Suprapubic skin (tissue), 4 donors: ENCODE measurements at places on chromosomes 16 and 17.

DNA sequence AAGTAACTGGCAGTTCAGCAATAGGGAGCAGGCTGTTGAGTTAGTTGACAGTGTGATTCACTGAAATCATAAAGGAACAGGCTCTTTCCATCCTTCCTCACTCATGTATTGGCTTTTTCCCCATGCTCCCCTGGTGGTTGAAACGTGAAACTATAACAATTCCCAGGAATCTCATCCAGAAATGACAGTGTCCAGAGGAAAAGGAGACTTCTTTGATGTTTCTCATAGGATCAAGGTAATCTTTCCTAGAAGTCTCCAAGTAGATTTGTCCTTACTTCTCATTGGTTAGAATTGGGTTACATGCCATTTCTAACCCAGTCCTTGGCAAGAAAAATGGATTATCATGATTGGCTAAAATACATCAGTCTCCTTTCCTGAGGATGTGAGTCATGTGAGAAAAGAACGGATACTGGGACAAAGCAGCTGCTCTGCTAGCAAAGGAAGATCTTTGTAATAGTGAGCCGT is 14.4 kb downstream of the TTC19 start:
- DNase-seq, result no peak

- no peak for DNase-seq
Measured at GRCh38 chr17:31390748-31391495, 553 bp upstream of the RAB11FIP4 start.

DNA sequence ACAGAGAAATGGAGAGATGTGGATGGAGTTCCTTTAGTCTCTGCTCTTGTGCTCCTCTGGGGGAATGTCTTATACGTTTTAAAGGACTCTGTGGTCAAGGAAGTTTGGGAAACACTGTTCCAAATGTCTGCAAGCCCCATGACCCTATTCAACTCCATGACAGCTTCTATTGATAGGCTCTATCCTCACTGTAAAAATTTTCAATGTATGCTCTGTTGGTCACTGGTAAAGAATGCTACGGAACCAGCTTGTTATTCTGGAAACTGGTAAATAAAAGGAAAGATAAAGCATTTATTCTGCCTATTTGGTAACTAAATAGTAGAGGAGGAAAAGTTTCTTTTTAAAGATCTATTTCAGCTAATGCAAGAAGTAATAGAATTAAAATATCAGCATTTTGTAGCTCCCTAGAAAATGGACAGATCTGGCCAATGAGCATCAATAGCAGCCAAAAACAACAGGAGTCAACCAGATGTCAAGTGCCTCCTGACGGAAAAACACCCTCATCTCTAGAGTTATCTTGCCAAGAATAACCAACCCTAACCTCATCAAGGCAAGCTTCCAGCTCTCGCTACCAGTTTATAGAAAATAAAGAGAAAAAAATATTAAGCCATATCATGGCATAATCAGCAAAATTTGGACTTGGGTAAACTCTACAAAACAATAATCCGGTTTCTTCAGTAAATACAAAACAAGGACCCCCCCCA is 16.1 kb downstream of the GDE1 start:
- no peak for DNase-seq

- DNase-seq, result no peak
Measured at GRCh38 chr17:77607606-77608005, 350.9 kb upstream of the TNRC6C start.

DNA sequence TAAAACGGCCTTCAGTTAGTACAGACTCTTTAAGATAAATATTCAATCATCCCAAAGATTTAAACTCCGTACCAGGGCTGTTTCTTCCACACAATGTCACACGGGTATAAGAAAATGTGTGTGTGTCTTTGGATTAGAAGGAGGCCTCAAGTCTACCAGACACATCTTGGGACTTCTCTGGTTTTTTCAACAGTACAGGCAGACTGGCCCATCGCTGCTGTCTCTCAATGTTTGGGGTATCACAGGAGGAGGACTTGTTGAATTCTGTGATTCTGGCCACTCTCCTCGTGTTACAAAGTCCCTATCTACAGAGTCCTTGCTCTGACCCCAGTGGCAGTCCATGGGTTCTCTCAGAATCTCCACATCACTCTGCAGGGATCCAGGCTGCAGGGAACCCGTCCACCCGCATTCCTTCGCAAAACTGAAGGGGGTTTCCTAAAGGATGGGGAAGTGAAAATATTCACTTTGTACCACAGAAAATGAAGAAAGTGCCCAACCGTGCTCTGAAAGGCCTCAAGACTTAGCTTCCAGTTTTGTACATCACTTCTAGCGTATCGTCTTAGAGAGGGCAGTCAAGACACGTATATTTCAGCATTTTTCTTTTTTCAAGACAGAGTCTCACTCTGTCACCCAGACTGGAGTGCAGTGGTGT is 373.2 kb downstream of the NPIPA8 start:
- DNase-seq, result no peak

DNA sequence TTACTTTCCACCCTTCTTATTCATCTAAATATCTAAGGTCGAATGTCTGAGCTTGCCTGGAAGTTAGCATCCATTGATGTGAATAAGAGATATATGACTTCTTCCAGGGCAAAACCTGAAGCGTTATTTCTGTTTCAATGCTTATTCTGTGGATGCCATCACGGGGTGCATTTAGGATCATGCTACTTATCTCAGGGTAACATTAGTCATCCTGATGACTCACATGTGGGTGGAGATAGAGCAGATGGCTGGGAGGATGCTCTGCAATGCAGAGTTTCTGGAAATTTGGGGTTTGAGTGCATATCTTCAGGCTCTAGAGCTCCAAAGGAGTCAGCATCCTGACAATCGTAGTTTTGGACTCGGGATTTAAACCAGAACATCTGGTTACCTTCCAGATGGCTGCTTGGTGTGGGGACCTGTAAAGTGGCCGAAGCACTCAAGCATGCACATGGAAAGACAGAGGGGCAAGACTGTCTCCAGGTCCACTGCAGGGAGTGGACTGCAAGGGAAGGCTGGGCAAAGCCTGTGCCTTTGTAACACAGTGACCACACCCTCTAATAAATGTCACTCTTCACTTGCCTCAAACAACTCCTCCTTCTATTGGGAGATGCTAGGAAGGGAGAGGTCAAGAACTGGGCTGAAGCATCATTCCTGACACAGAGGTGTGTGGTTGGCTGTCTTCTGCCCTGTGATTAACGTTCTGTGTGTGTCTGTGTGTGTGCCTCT is 175.2 kb upstream of the SALL1 start:
- DNase-seq, result no peak

DNA sequence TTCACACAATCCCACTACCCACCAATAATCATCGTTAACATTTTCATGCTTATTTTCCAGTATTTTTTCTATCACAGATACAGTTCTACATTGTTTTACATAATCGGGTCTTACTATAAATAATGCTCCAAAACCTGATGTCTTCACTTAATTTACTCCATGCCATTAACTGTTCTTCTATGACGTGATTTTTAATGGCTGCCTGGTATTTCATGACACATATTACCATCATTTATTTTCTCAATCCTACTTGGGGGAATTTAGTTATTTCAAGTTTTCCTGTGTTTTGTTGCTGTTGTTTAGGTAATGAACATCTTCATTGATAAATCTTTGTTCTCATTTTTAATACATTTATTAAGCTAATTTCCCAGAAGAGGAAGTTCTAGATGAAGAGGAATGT is 14.7 kb downstream of the LPO start:
- DNase-seq, result no peak

GRCh38 chr17:55273579-55274354 is 9.0 kb downstream of the HLF start:
- DNase-seq, result no peak

DNA sequence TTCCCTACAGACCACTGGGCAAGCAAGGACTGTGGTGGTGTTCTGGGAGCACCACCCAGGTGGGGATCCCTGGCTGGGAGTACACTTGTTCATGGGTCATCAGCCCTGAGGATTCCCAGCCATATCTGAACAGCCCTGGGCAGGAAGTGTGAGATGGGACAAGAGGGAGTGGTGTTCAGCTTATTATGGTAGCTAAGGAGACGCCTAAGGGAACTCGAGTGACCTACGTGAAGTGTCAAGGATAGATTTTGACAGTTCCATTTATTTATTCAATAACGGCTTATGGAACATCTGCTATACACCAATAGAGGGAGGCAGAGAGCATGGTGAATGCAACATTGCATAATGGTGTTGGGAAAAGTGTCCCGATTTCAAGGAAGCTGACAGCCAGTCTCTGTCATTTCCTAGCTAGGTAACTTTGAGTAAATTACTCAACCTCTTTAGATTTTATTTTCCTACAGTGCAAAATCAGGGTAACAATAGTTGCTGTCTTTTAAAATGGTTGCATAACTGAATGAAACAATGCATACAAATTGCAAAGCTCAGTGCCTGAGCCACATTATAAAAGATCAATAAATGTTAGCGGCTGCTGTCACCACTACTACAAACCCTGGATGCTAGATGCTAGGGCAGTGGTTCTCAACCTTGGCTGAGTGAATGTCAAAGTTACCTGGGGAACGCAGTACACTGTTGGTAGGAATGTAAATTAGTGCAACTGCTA is 534.1 kb downstream of the GRIN2A start:
- DNase-seq, result no peak

- peak; percentile 93 for DNase-seq
Measured at GRCh38 chr16:1772908-1773702, at the start of gene MRPS34. Gene MRPS34, minus strand, starts transcription at chr16:1773134. Its CDS starts 15 bp downstream, at chr16:1773119.

DNA sequence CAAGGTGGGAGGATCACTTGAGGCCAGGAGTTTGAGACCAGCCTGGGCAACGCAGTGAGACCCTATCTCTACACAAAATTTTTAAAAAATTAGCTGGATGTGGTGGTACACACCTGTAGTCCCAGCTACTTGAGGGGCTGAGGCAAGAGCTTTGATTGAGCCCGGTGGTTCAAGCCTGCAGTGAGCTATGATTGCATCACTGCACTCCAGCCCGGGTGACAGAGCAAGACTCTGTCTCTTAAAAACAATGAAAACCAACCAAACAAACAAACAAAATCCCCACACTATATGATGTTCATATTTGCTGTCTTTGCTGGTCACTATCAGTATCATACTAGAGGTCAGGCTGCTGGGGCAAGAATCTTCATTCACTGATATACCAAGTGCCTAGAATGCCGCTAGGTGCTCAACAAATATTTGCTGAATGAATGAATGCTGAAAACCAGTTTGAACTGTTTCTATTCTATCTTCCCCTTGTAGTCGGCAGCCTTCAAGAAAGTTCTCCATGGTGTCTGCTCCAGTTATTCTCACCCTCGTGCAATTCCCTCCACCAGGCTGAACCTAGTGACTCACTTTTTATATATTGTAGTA is 127.0 kb downstream of the IRX3 start:
- no peak for DNase-seq

GRCh38 chr17:27439342-27439741 is 16.9 kb upstream of the KSR1 start:
- DNase-seq, result no peak

GRCh38 chr16:85724936-85725335 is 26.0 kb downstream of the C16orf74 start:
- DNase-seq, result no peak

DNA sequence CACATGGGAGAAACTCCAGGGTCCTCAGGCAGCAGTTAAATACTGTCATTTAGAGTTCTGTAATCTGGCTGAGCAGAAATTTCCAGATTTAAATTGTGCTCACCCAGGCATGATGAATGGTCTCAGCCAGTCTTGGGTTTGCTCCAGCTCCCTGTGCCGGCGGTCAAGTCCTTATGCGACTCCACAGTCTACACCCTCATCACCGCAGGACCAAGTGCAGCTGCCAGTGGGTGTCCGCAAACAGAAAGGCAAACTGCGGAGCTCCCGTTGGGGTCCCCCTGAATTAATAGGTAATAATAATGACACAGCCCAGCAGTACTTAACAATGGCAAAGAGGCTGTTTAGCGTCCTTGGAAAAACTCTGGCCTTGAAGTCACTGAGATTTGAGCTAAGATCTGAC is 3.9 kb upstream of the CACNG4 start:
- no peak for DNase-seq

GRCh38 chr17:35588196-35588920 is 1.2 kb downstream of the AP2B1 start:
- no peak for DNase-seq

GRCh38 chr16:12763517-12763916 is 40.2 kb downstream of the CPPED1 start:
- DNase-seq, result no peak

GRCh38 chr17:47882247-47882646 is 13.8 kb upstream of the SP2 start:
- no peak for DNase-seq

GRCh38 chr16:68992521-68992920 is 112.9 kb upstream of the HAS3 start:
- DNase-seq, result no peak

DNA sequence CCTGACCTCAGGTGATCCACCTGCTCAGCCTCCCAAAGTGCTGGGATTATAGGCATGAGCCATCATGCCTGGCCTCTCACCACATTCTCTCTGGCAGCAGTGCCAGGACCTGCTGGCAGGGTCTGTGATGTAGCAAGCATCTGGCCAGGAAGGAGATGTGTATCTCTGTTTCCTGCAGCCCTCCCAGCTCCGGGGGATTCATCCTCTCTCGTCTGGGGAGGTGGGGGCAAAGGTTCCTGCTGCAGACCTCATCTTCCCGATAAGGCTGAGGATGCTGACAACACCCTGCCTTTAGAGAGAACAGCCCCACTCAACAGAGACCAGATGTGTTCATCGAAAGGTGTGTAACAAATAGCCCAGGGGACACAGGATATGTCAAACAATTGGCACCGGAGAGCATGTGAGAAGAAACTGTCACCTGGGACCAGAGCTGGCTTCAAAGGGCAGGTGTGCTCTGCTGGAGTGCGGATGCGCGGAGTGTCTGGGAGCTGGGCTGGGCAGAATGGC is 54.8 kb upstream of the SEC14L1 start:
- no peak for DNase-seq

- peak; percentile 90 for DNase-seq
Measured at GRCh38 chr16:67170168-67170948, at the start of gene NOL3. Gene NOL3, plus strand, starts transcription at chr16:67170538.

DNA sequence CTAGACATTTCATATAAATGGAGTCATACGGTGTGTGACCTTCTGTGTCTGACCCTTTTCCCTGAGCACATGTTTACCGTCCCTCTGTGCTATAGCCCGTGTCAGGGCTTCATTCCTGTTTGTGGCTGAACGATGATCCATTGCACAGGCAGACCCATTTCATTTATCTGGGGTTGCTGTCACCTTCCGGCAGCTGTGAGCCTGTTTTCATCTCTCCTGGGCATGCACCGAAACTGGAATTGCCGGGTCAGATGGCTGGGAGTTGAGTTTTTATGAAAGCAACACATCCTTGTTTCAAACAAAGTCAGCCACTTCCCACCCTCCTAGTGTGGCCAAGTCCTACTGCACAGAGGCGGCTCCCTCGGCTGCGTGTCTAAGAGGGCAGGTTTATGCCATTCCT is 25.5 kb downstream of the BAIAP2 start:
- DNase-seq, result no peak

GRCh38 chr17:28977659-28978355 is 26.5 kb upstream of the PHF12 start:
- DNase-seq, result no peak

DNA sequence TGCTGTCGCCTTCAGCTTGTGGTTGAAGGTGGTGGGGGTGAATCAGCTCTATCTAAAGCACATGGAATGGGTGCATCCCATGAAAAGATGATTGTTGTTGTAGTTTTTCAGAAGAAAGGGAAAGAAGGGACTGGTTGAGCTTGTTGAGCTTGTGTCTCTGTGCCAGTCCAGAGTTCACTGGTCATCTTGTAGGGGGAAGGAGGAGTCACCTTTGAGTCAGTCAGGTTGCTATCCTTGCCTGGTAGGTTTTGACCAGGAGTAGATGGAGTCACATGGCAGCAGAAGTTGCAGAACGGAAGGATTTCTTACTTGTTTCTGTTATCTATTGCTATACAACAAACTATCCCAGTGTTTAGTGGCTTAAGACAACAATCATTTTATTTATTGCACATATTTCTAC is 73.3 kb downstream of the PLCG2 start:
- no peak for DNase-seq

GRCh38 chr17:82414548-82415281 is 3.4 kb upstream of the HEXD start:
- no peak for DNase-seq
